Substantia nigra (tissue), 51 donors: ENCODE measurements at places on chromosomes 1 and 21.

- no peak for DNase-seq
Observed at GRCh38 chr1:240831922-240832321, 220.0 kb upstream of the GREM2 start.

DNA sequence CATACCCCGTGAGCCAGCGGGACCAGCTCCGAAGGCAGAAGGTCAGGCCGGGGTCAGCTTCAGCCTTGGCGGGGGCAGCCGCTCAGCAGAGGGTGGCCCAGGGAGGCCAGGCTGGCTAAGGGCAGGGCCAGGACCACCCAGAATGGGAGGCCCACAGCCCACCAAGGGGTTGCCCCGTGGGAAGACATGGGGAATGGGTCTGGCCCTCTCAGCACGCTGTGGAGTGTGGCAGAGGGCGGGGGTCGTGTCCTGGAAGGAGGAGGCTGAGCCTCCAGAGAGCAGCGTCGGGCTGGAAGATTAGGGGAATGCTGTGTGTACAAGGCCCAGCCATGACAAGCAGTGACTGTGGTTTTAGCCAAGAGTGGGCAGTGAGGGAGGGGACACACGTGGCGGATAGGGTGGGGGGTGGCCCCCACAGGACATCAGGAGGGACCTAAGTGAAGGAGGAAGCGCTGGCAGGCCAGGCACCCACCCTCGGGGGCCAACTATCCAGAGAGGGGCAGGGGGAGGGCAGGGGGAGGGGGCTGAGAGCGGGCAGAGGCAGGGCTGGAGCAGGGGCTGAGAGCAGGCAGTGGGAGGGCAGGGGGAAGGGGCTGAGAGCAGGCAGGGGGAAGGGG, 43.9 kb upstream of the POFUT2 start:
- DNase-seq: no peak

- no peak for DNase-seq
Observed at GRCh38 chr1:193705554-193705981, 519.2 kb upstream of the B3GALT2 start.

DNA sequence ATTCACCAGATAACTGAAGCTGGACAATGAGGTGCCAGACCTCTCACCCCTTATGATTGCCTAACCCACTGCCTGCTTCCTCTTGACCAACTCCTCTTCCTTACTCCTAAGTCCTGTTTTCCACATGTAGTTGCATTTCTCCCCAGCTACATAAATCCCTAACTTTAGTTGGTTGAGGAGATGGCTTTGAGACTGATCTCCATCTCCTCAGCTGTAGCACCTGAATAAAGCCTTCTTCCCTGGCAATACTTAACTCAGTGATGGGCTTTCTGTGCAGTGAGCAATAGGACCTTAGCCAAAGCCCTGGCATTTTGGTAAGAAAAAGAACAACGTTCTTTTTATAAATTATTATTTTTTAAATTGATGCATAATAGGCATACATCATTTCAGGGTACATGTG, 691.1 kb downstream of the MATN1 start:
- no peak for DNase-seq

DNA sequence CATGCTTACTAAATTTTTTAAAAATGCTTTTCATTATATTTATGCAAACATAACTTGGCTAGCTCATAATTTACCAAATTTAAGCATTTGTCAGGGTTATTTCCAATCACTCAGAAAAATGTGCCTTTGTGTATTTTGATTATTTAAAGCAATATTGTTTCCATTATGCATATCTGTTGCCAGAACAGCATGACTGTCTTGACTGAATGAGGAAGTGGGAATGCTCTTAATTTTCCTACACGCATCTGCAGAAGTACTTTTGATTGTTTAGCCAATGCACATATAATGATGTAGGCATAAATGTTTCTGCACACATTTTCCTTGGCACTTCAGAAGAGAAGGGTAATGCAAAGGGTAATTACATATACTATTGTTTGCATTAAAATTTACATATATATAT, 92.5 kb upstream of the ADGRL2 start:
- no peak for DNase-seq

DNA sequence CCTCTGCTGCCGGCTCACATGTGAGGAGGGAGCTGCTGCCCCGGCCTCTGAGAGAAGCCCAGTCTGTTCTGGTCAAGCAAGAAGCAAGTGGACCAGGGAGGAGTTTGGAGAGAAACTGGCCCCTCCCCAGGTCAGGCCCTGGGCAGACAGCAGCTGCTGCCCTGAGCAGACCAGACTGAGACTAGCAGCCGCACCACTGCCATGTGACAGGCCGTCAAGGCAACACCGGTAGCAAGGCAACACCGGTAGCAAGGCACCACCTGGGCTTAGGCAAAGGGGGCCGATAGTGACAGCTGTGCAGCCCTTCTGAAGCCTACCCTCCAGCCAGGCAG, 50.3 kb downstream of the ARHGEF16 start:
- DNase-seq: peak; percentile 44

- no peak for DNase-seq
Observed at GRCh38 chr1:245771511-245772281, 616.9 kb downstream of the KIF26B start.

GRCh38 chr1:190170321-190170720, 307.3 kb downstream of the BRINP3 start:
- DNase-seq: no peak

- no peak for DNase-seq
Observed at GRCh38 chr1:159212596-159212995, 7.9 kb downstream of the ACKR1 start.

GRCh38 chr1:163174524-163175437, 27.9 kb downstream of the RGS5 start:
- DNase-seq: peak; percentile 41

- DNase-seq: no peak
Observed at GRCh38 chr1:51906306-51907078, 28.0 kb upstream of the NRDC start.

- no peak for DNase-seq
Observed at GRCh38 chr1:107941123-107941522, 23.9 kb downstream of the VAV3 start.

- no peak for DNase-seq
Observed at GRCh38 chr1:117162816-117163215, 41.3 kb upstream of the TRIM45 start.

DNA sequence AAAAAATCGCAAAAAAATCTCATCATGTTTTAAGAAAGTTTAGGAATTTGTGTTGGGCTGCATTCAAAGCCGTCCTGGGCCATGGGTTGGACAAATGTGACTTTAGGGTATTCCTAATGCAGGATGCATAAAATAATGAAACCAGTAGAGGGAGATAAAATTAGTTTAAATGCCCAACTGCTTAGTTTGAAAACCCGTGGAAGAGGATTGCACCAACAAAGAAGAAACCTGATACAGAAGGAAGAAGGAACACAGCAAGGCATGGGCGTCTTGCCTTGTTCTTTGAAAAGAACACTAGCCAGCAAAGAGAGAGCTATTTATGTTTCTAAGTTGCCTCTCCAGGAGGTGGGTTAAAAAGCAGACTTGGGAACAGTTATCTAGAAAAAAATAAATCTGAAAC, 37.9 kb downstream of the WDR3 start:
- no peak for DNase-seq

- DNase-seq: no peak
Observed at GRCh38 chr1:178954325-178954690, 71.4 kb upstream of the FAM20B start.

GRCh38 chr1:180762796-180763195, 131.0 kb downstream of the XPR1 start:
- no peak for DNase-seq

GRCh38 chr21:17523007-17523451, 10.2 kb downstream of the CXADR start:
- DNase-seq: no peak

DNA sequence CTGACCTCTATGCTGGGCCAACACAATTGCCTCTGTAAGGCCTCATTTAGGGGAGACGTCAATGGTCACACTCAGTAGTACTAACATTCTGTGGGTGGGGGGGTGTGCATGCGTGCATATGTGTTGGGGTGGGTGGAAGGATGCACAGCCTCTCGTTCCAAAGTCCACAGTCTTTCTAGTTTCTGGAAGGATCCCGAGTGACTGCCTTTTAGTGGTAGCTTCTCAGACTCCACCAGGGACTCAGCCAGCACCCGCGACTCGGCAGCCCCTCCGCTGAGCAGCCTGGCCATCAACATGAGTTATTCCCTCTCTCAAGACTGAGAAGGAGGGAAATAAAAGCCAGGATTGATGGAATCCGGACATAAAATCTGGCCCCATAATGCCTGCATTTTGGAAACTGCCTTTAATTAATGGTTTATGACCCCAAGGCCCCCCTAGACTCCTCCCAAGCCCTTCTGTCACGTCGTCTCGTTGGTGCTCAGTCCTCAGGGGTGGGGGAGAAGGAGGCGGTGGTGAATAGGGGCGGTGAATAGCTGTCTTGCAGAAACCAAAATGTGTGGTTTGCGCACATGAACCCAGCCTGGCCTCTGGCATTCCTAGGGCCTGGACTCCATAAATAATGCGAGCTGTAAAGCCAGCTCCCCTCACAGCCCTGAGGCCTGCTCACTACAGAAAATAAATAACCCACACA, 65.1 kb upstream of the TMEM51 start:
- DNase-seq: no peak

DNA sequence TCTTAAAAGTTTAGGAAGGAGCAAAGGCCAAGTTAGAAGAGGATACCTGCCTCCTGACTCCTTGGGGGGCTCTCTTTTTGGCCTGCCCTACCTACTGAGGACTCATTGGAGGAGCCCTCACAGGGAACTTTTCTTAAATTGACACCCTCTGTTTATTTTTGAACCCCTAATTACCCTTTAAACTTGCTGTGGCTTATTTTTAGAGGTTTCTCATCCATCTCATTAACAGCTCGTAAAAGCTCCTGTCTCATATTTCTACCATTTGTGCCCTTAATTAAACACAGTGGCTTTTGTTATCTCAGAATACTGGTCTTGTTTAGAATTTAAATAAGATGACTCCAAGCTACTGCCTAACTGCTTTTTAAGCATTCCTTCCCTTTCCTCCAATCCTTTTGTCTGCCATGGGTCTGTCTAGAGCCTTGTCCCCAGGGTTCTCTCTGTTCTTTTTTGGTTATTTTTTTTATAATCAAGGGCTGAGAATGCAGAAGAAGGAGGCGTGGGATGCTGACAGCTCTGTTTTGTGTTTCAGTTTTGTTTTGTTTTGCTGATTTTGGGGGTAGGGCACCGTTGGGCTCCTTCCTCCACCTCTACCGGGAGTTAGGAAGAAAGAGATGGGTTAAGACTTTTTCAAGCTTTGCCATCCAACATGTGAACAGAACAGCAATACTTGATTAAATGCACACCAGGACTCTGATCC, 78.0 kb downstream of the SYT6 start:
- no peak for DNase-seq

- peak; percentile 59 for DNase-seq
Observed at GRCh38 chr1:15046487-15047165, 106.9 kb upstream of the TMEM51 start.

- DNase-seq: no peak
Observed at GRCh38 chr1:4309676-4310320, 344.6 kb upstream of the AJAP1 start.

DNA sequence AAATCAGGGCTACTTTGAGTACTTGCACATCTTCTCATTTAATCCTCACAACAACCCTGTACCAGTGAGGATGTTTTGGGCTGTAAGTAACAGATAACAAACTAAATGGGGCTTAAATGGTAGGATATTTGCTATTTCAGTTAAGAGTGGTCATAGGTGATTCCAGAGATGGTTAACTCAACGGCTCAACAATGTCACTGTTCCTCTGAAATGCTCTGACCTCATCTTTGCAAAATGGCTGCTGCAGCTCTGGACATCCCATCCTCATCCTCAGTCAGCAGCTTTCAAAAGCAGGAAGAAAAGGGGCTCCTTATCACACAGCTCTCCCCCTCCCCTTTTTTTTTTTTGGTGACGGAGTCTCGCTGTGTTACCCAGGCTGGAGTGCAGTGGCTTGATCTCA, 1.5 kb downstream of the LDLRAD2 start:
- DNase-seq: no peak

- DNase-seq: no peak
Observed at GRCh38 chr1:214107322-214108096, 119.7 kb downstream of the PROX1 start.

DNA sequence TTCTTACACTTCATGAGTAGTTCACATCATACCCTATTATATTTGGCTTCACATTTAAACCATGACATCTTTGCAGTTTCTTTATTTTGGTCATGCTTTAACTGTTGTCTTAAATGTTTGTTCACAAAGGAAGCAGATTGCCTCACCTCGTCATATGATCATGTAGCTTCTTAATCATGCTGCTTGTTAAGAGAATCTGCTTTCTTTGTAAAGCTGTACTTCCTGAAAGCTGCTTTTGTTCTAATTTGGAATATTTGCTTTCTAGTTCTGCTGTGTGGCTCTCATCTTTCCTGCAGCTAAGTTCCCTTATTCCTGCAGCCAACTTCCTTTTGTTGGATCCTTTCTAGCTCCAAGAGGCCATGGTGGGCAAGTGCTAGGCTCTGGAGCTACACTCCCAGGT, 62.9 kb upstream of the SIM2 start:
- no peak for DNase-seq

DNA sequence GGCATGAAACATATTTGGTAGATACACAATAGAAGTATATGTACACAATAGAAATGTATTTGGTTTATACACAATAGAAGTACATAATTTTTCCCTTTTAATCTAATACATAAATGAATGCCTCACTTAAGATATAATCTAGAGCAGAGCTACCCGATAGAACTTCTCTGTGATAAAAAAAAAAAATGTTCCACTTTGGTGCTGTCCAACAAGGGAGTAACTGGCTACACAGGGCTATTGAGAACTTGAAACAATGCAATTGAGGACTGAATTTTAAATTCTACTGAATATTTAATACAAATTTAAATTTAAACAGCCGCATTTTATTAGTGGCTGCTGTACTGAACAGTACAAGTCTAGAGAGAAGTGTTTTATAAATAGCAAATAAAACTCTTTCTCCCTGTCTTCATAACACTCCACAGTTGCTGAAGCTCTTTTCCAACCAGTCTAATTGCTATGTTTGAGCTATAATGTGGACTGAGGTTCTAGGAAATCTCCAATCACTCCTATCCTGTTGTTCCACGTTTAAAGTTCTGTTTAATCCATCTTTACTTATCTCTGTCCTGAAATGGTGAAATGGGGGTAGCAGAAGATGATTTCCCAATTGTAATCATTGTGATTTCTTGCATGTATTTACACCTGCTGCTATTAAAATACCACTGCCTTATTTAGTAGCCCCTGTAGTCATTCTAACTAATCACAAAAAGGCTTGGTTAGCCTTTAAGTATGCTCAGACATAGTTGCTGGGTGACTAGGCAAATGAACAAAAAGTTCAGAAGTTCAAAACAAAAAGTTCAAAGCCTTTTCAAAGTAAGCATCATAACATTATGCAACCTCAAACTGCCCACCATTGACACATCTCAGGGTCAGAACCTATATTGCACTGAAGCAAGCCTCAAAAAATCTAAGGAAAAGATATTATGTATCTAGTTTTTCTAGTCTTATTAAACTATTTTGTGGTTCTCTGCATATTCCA, 192.3 kb upstream of the C1orf87 start:
- DNase-seq: no peak

- DNase-seq: no peak
Observed at GRCh38 chr1:3465091-3465934, 10.8 kb downstream of the ARHGEF16 start.

GRCh38 chr1:52628614-52629324, 4.2 kb upstream of the SHISAL2A start:
- no peak for DNase-seq
